ENCODE measurements at places on chromosomes 5 and 9.

GRCh38 chr5:77906806-77907205 lies 130.7 kb upstream of the TBCA start:
- DNase-seq: no peak

DNA sequence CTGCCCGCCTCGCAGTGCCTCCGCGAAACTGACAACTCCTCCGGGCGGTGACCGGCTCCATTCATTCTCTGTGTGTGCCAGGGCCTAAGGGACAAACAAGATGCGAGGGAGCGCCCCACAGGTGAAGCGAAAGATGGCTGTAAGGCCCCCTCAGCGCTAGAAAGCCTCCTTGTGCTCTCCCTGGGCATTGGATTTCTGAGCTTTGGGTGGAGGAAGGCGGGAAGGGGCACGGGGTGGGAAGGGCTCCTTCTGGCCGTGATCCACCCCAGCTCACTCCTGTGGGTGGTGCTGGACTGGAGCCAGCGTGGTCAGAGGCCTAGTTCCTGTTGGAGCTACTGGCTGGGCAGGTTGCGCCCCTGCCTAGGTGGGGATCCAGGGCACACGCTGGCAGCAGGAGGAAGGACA lies 943 bp downstream of the GALNT12 start:
- peak; percentile 45 for DNase-seq

GRCh38 chr9:109627042-109627441 lies 128.9 kb upstream of the PTPN3 start:
- no peak for DNase-seq

- peak; percentile 65 for DNase-seq
Observed at GRCh38 chr5:36743891-36744772, 132.4 kb upstream of the NIPBL start.

GRCh38 chr5:40491644-40492043 lies 188.1 kb upstream of the PTGER4 start:
- no peak for DNase-seq

DNA sequence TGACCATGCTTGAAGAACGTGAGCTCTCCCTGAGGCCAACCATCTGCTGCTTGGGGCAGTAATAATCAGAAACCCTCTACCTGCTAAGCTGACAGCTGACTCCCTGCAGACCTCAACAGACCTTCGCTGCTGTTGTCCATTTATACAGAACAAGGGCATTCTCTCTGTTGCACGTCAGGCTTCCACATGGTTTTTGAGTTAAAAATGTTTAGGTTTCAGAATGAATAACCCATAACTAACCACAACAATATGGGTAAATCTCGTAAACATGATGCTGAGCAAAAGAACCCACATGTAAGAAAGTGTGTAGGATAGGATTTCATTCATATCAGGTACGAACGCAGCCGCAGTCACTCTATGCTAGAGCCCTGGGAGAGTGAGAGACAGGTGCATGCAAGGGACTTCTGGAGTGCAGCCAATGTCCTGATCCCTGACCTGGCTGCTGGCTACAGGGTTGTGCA lies 348.5 kb downstream of the MED10 start:
- no peak for DNase-seq

- no peak for DNase-seq
Observed at GRCh38 chr5:87354496-87354895, 58.2 kb downstream of the CCNH start.

GRCh38 chr9:111898331-111899096 lies 1.9 kb downstream of the UGCG start:
- DNase-seq: no peak

DNA sequence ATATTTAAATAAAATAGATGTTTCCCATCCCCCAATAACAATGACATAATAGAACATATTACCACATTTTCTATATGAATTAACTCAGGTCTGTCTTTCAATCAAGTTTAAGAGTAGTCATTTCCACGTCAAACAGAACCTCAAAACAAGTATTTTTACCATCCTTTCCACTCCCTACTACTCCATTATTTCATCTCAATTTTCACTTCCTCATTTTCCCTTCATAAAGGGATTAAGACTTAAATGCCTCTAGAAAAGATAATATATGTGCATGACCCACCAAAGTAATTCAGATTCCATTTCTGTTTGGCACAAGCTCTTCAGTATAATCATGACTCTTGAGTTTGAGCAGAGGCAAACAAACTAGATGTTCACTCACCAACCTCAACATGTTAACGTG lies 40.4 kb downstream of the ELOVL7 start:
- no peak for DNase-seq

GRCh38 chr5:71586052-71586940 lies 844 bp upstream of the MCCC2 start:
- DNase-seq: peak; percentile 22

- no peak for DNase-seq
Observed at GRCh38 chr5:127820910-127821553, 117.8 kb downstream of the CCDC192 start.

DNA sequence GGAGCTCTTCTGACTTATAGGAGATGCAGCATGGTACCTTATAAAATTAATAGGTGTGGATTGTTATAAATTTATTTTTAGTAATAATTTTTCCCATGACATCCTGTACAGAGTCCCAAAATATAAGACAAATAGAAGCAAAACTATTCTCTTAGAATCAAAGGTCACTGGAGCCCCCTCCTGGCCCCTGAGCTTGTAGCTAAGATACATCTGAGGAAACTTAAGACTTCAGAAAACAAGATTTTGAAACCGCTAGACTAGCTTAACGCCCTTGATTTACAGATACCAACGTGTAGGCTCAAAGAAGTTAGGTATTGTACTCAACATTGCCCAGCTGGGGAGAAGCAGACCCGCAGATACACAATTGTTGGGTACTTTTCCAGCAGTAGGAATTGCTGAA lies 45.7 kb upstream of the KCNN2 start:
- no peak for DNase-seq

GRCh38 chr5:66345281-66345680 lies 201.2 kb downstream of the SREK1 start:
- DNase-seq: no peak

DNA sequence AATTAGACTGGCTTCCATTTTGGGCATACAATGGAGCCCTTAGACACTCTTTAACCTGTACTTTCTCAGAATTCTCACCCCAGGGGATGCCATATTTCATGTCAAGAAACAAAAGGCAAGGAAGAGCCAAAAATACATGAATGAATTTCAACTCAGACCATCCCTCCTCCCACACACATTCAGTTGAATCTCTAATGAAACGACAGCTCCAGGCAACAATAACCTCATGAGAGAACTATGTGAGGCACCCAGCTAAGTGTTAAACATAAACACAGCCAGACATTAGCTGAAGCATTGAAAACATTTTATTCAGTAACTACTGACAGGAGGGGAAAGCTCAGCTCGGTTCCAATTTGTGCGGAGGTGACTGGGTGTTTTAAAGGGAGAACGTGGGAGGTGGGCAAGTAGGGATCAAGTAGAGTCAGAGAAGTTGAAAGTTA lies 1359.1 kb upstream of the CDH9 start:
- no peak for DNase-seq

DNA sequence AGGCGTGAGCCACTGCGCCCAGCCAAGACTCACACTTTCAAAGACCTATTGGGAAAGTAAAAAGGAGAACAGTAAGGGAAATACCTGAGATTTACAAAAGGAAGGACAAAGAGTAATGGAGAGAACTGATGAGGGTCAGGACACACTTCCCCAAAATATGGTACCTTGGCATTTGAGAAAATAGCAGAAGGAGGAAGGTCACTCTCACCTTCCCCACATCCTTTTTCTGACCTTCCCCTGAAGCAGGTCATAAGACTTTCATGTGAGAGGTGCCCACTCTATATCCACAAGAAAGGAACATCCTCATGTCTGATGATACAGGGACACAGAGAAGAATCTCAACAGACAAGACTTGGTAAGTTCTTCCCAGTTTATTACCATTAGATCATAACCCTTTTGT lies 272.8 kb downstream of the FBXL17 start:
- no peak for DNase-seq

- no peak for DNase-seq
Observed at GRCh38 chr9:38641985-38642864, 21.8 kb upstream of the ANKRD18A start.

DNA sequence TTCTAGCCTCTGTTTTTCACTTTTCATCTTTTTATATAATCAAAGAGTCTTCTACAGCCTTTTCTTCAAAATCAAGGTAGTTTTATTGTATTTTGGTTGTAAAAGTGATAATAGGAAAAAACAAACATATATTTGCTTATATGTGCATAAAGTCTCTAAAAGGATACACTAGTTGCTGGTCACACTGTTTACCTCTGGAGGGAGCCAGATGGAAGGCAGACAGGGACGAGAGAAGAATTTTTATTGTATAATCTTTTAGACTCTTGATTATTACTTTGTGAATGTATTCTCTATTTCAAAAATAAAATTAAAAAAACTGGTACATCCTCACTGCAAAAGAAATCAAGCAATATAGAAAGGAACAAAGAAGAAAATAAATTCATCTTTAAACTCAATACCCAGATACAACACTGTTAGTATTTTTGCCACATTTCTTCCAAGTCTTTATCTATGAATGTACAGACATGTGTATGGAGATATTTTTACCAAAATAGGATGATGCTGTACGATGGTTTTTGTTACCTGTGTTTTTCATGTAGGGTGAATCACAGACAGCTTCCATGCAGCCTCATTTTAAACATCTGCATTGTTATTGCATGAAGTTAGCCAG lies 6.1 kb upstream of the RNF183 start:
- DNase-seq: no peak

DNA sequence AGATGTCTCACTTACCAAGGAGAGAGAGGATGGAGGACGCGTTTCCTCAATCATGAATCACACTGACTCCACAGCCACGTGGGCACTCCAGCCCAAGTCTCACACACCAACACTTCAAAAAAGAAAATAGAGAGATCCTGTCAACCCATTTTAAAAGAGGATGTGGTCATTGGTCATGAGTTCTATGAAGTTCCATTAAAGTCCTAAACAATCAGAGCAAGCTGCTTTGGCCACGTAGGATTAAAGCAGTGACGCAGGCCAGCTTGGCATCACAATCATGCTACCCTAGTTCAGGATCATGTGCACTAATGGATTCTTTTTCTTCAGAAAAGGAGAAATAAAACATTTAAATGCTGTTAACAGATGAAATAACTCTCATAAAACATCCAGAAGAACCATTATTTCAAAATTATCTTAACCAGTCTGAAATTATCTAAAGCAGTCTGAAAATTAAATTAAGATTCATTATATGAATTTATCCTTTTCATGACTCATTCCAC lies 108.1 kb downstream of the SEMA5A start:
- DNase-seq: no peak

Measured in ovary (tissue), 10 donors.